ENCODE measurements at places on chromosomes 4 and X.

DNA sequence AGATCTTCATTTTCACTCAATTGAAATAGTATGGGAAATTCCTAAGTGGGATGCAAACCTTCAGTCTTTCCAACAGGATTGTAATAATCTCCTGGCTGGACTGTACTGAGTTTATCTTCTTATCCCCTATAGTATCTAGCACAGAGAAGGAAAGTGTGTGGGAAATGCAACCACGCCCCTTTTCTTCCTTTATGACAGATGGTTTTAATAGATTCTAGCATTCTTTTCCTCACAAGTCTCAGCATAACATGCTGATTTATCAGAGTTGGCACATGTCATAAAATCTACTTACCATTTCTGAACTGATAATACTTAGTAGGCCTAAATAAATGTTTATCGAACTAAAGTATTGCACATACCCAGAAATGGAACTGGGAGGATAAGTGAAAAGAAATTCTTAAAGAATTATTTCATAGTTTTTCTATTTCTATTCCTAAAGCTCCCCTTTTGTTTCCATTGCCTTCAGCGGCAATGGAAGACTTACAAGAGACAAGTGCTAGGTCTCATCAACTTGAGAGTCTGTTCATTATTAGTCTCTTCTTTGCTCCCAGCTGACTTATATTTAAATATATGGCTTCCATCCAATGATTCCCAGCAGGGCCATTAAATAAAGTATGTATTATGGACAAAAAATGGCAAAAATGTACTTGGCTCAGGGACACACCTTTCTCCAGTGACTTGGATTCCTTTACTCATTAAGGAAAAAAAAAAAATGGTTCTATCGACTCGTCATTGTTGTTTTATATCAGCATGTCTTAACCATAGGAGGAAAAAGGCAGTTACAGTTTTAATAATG lies 484.5 kb downstream of the IL1RAPL1 start:
- DNase-seq = no peak

DNA sequence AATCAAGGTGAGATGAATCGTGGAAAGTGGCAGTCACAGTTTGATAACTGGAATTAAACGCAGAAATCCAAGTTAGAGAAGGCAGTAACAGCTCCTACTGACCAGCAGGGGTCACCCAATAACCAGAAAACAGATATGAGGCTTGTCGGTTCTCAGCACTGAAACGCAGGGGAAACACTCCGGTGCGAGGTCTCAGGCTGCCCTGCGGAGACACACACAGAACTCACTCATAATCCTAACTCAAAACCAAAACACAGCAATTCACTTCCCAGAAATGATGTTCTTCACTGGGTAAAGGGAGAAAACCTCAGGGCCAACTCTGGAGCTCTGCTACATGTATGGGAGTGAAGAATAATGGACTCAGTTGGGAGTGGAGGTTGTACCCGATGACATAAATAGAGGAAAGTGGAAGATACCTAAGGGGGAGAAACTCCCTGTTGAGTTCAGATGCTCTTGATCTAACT lies 384.4 kb downstream of the RAPGEF2 start:
- DNase-seq = no peak

DNA sequence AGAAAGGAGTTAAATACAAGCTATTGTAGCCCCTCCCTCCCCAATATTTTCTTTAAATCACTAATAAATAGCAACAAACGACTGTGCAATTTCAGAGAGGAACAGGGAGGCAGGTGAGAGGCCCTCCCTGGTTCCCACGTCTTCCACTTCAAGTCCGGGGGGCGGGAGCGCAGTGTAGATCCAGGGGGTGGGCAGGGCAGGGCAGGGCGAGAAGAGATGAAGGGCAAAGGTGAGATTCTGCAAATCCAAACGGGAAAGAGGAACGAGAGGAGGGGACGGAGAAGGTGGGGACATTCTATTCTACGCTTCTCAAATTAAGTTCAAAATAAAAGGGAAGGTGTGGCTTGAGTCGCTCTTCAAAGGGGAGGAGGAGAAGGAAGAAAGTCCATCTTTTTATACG lies 6.8 kb downstream of the NKX6-1 start:
- no peak for DNase-seq

DNA sequence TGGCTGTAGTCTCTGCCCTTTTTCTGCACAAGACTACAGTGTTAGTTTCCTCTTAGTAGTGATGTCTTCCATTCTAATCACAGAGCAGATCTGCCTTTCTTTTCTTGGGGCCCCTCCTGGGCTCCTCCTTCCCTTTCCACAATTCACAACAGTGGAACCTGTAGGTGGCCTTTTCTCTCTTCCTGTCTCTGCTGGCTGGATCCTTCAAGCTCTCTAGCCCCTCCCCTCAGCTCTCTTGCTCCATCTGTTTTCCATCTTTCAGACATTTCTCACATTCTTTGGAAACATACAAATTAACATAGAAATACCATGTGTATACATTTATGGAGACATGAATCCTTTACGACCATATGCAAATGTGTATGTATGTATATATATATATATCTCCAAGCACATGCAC lies 304 bp upstream of the SPIN2A start:
- no peak for DNase-seq

- no peak for DNase-seq
Measured at GRCh38 chr4:8391071-8391470, 49.5 kb downstream of the ACOX3 start.

- DNase-seq = no peak
Measured at GRCh38 chr4:123836851-123837595, 440.4 kb downstream of the SPRY1 start.

DNA sequence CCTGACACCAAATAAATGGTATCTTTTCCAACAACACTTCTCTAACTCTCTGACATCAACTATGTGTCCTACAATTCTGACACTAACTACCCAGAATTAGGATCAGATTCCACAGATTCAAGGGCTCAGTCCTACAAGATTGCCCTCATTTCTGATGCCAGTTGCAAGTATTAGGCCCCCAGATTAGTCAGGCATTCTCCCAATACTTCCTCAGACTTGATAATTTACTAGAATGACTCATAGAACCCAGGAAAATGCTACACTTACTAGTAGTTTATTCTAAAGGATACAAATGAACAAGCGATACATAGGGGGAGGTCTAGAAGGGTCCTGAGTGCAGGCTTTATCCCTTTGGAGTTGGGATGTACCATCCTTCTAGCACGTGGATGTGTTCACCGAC lies 8.5 kb downstream of the TIGD2 start:
- DNase-seq = no peak

GRCh38 chr4:53361451-53361850 lies 4.4 kb downstream of the SCFD2 start:
- no peak for DNase-seq

- no peak for DNase-seq
Measured at GRCh38 chr4:118935819-118936218, 47.2 kb downstream of the SYNPO2 start.

DNA sequence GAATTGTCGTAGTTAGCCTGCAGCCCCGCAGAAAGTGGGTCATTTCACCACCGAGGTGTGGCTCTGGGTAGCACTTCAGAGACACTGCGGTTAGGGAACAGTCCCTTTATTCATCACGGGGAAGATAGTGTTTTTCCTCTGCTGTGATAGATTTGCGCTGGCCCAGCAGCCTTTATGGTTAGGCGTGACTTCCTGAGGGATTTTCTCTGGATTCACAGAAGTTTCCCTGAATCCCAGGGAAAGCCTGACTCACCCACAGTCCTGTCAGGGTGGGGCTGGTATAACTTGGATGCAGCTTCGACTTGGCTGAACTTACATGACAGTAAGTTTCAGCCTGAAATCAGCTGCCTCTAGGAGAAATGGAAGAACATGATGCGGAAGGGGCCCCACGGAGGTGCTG lies 196.3 kb upstream of the HHIP start:
- no peak for DNase-seq

DNA sequence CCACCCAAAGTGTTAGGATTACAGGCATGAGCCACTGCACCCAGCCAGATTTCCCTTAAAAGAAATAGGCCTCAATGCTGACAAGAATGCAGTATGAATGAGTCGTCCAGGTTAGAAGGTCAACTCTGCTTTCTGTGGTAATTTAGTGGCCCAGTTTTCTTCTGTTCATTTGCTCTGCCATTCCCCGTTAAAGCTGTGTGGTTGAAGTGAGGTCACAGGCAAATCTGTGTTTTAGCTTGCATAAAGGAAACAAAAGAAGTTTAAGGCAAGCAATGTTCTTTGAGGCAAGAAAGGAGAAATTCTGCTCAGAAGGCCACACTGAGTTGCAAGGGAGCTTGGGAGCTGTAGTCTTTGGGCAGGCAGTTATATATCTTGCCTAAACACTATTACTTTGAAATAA lies 176.8 kb downstream of the LARP7 start:
- no peak for DNase-seq

GRCh38 chr4:67725981-67726380 lies 25.0 kb upstream of the UBA6 start:
- DNase-seq = no peak

DNA sequence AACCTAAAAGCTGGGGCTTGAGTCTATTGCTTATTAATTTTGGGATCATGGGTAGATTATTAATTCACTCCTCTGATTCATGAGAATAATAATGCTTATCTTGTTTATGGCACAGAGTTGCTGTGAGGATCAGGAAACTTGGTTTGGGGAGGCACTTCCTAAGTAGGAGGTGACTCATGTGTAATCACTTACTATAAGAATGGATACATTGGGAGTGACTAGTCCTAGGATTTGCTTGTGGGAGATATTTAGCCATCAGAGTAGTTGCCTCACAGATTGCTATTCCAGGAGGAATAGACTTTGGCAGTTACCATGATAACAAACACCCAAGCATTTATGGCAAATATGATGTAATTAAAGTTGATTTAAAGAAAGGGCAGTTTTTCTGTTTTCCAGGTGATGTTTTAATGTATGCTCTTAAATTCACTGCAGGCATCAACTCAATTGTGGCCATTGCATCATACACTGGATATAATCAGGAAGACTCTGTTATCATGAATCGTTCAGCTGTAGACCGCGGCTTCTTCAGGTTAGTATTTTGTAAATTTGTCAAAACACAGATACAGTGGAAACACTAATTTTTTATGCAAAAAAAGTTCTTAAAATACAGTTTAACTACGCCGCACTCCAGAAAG lies 41.9 kb downstream of the POLR2B start:
- no peak for DNase-seq

- no peak for DNase-seq
Measured at GRCh38 chr4:59834943-59835342, 1365.2 kb upstream of the ADGRL3 start.
